ENCODE measurements at places on chromosomes 2 and 18. TPM values are rescaled to one million over a fixed set of nuclear protein-coding genes. Genes with fewer than 3 reads are reported as not detected.

DNA sequence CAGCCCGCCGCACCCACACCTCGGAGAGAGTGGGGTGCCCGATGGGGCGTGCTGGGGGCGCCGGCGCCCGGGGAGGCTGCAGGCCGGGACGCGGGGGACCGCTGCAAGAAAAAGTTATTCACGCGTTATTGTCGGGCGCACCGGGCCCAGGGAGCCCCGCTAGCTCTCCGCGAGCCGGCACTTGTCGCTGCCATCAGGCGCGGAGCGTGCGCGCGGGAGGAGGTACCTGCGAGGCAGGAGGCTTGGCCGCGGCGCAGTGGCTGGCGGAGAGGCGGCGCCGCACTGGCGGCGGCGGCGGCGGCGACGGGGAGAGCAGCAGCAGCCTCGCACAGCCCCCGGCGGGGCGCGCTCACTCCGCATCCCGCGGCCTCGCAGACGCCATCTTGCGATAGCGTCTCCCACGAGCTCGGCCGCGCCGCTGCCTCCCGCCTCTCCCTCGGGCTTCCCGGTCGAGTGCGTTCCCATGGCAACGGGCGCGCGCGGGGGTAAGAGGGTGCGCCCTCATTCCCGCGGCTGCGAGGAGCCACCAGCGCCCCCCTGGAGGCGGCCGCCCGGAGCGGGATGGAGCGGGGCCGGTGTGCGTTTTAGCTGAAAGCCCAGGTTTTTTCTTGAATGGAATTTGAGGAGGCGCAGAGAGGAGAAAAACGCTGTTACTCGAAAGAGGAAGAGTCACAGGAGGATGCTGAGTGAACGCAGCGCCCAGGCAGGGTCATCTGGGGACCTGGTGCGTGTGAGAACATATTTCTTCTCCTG lies at the start of gene CHN1:
Gene CHN1, minus strand, starts transcription at position 402 of the 753 bp plus-strand sequence. CDS start 469 bp downstream, outside the sequence.
- DNase-seq = peak; percentile 68

- DNase-seq = no peak
These were observed 6.2 kb downstream of the ASTL start for GRCh38 chr2:96131813-96132745.

DNA sequence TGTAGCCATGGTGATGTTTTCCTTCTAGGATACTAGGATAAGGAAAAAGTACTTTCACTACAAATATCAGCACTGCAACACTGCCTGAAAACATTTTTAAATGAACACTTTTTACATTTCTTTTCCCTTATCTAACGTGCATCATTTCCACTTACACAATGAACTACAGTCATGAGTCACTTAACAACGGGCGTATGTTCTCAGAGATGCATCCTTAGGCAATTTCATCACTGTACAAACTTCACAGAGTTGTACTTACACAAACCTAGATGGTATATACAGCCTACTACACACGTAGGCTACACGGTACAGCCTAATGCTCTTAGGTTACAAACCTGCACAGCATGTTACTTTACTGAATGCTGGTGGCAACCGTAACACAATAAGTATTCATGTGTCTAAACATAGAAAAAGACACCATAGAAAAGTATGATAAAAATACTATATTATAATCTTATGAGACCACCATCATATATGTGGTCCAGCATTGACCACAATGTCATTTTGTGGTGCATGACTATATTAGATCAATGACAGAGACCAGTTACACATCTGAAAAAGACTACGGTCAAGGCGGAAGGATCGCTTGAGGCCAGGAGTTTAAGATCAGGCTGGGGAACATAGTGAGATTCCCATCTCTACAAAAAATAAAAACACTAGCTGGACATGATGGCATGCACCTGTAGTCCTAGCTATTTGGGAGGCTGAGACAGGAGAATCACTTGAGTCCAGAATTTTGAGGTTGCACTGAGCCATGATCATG lies 39.8 kb downstream of the WDR33 start:
- no peak for DNase-seq

GRCh38 chr2:64029116-64029665 lies 10.0 kb upstream of the VPS54 start:
- no peak for DNase-seq

DNA sequence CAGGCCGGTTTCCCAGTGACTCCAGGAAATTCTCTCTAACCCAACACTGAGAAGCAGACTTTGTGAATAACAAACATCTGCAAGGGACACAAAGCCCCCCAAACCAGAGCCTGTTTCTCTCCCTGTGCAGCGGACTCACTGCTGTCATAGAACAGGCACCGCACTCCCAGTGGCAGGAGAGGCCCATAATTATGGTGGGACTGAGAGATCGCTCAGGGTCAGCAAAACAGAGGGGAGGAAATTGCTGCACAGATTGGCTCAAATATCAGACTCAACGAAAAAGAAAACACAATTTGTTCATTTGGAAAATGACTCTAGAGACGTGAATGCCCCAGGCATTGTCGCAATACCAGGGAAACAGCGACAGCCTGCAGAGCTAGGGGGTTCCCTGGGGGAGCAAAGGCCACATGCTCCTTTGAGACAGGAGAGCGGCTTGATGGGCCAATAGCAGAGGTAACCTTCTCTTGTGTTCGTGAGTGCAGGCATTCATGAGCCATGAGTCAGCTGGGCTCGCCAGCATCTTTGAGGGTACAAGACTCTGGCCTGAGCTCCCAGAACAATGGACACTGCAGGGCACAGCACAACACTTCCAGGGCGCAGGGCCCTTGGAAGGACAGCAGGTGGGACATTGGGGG lies 143.3 kb upstream of the KLHL29 start:
- DNase-seq = no peak

DNA sequence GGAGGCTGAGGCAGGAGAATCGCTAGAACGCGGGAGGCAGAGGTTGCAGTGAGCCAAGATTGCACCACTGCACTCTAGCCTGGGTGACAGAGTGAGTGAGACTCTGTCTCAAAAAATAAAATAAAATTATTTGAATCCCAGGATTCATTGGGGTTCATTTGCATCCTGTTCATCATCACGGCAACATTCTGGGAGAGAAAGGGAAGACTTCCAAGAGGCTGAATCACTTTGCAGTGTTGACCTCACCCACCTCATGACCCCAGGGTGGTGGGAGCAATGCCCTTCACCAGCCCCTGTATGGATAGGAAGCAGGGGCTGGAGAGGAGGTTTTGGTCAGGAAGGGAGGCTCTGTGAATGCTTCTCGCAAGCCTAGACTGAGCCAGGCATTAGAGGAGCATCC lies 195.6 kb downstream of the CTIF start:
- no peak for DNase-seq

GRCh38 chr2:164545484-164545883 lies 75.8 kb downstream of the GRB14 start:
- DNase-seq = no peak

GRCh38 chr2:190980630-190981209 lies 33.3 kb downstream of the STAT1 start:
- no peak for DNase-seq

- no peak for DNase-seq
These were observed 166.5 kb downstream of the RTP5 start for GRCh38 chr2:242035858-242036652.

The MDH1B gene
- 1.1 TPM for total RNA-seq

The KIF5C gene
- 1.6 TPM for total RNA-seq
